Mammary epithelial cell (primary cell): ENCODE measurements at places on chromosomes 1 and 21.

GRCh38 chr1:180179162-180179957 lies 24.7 kb downstream of the QSOX1 start:
- no peak for DNase-seq

DNA sequence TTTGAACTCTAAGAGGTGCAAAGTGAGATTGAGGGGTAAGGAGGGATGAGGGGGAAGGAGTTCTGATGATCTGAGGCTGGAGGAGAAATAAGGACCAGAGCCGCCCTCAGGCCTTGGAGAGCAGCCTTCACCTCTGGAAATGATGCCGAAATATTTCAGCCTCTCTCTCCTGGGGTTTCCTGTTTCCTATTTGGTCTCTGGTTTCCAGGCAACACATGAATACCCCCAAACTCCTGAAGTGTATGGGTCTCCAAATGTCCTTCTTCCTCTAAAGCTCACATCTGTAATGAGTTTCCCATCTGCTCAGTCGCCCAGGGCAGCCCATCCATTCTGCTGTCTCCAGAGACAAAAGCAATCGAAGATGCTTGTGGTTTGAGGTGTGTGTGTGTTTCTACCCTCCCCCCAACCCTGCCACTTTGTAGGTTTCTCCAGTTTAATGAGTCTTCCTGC lies 52.0 kb upstream of the FAM20B start:
- no peak for DNase-seq

DNA sequence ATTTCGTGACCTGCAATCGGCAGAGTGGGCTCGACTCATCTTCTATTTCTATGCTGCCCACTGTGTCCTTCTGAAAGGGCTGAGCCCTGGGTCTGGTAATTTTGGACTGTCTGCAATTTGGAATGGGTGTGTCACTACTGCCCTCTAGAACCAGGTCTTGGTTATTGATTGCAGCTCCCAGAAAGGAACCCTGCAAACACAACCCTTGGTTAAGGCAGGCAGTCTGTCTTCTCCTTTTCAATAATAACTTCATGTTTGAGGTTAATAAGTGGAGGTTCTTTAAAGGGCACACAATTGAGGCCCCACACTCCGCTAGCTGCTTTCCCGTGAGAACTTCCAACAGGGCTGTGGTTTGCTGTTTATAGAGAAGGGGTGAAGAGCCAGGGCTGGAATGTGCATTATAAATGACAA lies 79.9 kb upstream of the LYST start:
- DNase-seq, result peak; percentile 45

- DNase-seq, result peak; percentile 33
These were observed 14.0 kb downstream of the ATP5PO start for GRCh38 chr21:33901412-33902288.

DNA sequence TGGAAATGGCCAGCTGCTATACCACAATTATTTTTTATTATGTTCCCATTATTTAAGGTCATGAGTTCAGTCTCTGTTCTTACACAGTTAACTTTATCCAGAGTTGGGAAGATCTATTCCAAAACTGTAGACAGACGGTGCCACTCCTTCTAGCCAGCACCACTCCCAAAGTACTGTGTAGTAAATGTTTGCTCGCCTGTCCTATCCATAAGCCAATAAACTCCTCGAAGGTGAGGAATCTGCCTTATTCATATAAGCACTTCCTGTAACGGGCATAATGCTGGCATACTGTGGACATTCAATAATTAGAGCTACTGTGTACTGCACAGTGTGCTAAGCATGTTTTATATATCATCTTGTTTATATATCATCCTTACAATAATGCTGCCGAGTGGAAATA lies 26.1 kb upstream of the STMN1 start:
- DNase-seq, result no peak

- DNase-seq, result peak; percentile 71
These were observed 2.9 kb upstream of the DIP2A start for GRCh38 chr21:46455575-46456385.

GRCh38 chr1:81466961-81467360 lies 333.8 kb upstream of the ADGRL2 start:
- DNase-seq, result no peak

DNA sequence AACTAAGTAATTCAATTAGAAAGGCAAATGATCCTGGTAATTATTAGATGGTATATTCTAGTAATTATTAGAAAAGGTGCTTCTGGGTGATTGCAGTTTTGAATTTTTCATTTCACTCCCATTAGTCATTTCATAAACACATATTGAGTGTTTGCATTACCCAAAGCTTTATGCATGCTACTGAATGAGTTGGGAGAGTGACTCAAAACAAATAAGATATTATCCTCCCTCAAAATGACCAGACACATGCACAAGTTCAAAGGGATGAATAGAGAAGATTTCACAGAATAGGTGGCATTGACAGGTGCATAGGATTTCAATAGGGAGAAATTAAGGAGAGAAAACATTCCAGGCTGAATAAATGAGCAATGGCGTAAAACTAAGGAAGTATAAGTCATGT lies 84.7 kb downstream of the PHTF1 start:
- peak; percentile 2 for DNase-seq

GRCh38 chr1:221100611-221101010 lies 221.4 kb downstream of the HLX start:
- DNase-seq, result no peak

DNA sequence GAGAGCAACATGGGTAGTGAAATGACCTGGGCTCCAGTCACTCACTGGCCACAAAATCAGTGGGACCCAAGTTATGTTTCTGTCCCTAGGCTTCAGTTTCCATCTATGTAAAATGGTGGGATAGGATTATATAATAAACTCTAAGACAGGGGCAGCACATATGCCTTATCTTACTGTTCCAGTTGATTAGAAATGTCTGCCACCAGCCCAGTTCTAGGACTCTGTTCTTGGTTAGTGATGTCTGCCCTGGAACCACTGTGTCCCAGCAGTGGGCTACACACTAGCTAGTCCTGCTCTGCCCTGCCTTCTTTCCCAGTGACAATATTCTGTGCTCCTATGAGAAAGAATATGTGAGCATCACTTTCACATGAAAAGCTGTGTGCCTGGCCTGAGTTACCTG lies 138.3 kb downstream of the PCNX2 start:
- DNase-seq, result no peak

GRCh38 chr1:55443175-55443915 lies 228.2 kb upstream of the USP24 start:
- DNase-seq, result peak; percentile 25

GRCh38 chr1:65975708-65976107 lies 183.0 kb downstream of the PDE4B start:
- no peak for DNase-seq

GRCh38 chr1:179445593-179445992 lies 79.8 kb downstream of the AXDND1 start:
- no peak for DNase-seq

- no peak for DNase-seq
These were observed 31.7 kb upstream of the SHCBP1L start for GRCh38 chr1:182984621-182985020.

DNA sequence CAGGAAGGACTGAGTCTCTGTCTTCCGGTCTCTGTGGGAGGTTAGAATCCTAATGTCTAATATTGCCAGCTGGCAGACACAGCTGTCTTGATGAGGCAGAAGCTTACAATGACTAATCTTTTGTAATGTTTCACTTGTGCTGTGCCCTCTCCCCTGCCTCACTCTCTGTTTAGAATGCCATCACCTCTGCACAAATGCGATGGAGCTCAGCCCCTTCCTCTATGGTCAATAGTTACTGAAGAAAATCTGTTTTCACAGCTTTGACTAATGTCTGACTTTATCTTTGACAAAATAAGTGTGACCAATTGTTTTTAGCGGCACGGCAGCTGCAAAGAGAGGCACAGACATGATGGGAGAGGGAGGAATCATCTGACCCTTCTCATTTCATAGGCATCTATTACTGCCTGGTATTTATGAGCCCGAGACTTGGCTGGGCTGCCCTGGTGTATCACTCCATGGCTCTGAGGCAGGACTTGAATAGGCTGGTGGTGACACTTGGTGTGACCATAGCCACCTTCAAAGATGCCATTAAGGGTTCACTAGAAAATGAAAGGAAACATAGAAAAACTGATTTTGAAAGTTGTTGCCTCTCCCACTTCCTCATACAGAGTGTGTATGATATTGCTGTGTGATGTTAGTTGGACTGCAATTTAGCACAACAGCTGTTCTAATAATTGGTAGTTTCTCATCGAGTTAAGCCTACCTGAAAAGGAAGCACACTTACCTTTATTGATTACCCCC lies 163.2 kb upstream of the NBPF11 start:
- DNase-seq, result peak; percentile 39

GRCh38 chr1:61190618-61191432 lies 108.5 kb downstream of the NFIA start:
- DNase-seq, result no peak

DNA sequence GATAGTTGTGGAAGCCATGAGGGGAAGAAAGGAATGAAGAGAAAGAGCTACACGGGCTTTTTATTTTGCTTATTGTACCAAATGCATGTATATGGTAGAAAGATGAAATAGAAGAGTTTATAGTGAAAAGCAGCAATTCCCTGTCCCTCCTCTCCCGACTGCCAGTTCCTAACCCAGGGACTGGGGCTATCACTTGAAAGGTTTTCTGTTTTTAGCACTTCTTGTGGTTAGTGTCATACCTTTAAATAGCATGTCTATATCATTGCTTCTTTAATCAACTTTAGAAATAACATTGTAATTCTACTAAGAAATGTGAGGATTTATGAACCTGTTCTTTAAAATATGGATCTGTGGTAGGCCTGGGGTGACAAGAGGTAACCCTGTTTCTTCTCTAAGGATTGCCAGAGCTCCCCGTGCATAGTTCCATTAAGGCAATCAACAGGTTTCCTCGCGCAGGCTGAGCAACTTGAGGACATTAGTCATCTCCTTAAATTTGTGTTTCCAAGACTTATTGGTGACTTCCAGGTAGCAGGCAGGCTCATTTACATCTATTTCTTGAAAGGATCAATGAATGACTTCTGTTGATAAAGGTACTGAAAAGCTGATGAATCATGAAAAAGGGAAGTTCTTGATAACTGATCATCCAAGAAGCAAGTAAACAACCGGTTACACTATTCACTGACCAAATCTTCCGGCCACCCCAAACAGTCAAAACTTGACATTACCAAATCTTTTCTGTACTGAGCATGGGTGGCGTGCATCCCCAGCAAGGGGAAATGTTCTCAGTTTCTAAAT lies 37.8 kb upstream of the S1PR1 start:
- DNase-seq, result no peak
